ENCODE measurements at places on chromosomes 4 and X. TPM values are rescaled to one million over a fixed set of nuclear protein-coding genes. Genes with fewer than 3 reads are reported as not detected.

- DNase-seq: no peak
Observed at GRCh38 chr4:53147197-53147596, 218.7 kb downstream of the SCFD2 start.

DNA sequence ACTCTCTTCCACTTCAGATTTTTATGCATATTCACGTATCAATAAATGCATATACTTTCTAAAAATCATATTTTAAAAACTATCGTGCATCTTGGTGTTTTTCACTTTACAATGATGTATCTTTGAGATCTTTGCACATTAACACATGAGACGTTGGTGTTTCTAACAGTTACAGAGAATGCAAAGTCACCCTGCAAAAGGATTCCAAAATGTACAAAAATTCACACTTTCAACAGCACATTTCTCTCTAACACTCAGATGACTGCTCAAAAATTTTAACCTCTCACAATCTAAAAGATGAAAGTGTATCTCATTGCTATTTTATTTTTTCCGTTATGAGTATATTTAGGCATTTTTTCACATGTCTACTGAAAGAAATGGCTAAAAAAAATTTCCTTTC lies 38.9 kb downstream of the ELOVL6 start:
- DNase-seq: no peak

GRCh38 chrX:122422547-122422946 lies 761.5 kb upstream of the GRIA3 start:
- DNase-seq: no peak

DNA sequence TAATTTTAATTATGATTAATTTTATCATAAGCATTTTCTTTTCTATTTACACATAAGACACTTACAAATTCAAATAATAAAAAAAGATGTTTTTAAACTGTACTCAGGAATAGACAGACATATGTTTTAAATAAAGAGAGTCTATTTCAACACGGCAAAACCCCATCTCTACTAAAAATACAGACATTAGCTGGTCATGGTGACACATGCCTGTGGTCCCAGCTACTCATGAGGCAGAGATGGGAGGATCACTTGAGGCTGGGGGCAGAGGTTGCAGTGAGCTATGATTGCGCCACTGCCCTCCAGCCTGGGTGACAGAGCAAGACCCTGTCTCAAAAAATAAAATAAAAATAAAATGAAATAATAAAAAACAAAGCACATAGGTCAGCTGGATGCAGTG lies 14.8 kb downstream of the FAM9B start:
- DNase-seq: no peak

Gene KLHL4
- 1.2 TPM for total RNA-seq

Gene CAMK2D
- 194 TPM for total RNA-seq

- DNase-seq: no peak
Observed at GRCh38 chr4:73964862-73965611, 16.8 kb downstream of the PF4 start.

Gene DMRTC1
- not detected for total RNA-seq

DNA sequence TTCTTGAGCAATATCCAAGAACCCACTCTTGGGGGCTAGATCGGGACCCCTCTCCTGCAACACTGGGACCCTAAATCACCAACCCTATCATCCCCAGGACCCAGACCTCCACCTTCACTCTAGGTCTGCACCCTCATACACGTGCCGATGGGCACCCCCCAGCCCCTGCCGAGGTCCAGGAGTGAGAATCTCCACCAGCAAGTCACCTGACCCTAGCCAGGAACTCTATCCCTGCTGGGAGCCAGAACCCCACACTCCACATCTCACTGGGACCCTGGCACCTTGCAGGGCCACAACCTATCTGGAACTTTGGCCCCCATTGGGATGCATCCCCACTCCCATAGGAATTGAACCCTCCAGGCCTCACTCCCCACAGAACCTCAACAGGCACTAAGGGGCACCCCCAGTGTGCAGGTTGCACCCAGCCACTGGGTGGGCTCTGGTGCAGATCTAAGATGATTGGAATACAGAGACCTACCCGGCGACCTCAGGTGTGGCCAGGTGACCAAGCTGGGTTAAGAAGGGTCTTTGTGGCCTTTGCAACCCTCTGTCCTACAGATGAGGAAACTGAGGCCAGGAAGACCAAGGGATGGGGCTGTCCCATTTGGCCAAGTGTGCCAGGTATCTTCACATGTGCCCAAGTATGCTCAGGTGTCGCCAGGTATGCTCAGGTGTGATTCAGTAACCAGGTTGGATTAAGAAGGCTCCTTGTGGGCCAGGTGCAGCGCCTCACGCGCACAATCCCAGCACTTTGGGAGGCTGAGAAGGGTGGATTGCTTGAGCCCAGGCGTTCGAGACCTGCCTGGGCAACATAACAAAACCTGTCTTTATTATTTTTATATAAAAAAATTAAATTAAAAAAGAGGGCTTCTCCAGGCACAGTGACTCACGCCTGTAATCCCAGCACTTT lies 3.1 kb upstream of the DHRSX start:
- no peak for DNase-seq

Gene TACC3
- 3.2 TPM for total RNA-seq

Gene VEGFC
- total RNA-seq: 56.9 TPM

DNA sequence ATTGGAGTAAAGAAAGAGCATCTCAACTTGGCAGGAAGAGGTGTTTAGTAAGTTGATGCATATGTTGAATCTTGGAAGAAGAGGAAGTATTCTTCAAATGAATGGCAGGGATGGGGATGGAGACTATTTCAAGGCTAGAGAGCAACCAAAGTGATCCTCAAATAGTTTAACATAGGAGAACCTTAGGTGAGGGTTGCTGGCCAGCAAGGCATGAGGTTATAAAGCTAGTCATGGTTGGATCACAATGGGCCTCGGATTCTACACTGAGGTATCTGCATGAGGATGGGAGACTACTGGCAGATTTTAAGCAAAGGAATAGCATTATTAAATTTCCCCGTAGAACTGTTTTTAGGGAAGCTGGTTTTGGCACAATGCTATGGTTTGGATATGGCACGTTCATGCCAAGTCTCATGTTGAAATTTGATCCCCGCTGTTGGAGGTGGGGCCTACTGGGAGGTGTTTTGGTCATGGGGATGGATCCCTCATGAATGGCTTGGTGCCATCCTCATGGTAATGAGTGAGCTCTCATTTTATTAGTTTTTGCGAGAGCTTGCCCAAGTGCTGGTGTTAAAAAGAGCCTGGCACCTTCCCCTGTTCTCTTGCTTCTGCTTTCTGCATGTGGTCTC lies 41.9 kb upstream of the ETNPPL start:
- no peak for DNase-seq

Gene MAGEA9B
- total RNA-seq: not detected

Gene SPANXN4
- total RNA-seq: not detected

DNA sequence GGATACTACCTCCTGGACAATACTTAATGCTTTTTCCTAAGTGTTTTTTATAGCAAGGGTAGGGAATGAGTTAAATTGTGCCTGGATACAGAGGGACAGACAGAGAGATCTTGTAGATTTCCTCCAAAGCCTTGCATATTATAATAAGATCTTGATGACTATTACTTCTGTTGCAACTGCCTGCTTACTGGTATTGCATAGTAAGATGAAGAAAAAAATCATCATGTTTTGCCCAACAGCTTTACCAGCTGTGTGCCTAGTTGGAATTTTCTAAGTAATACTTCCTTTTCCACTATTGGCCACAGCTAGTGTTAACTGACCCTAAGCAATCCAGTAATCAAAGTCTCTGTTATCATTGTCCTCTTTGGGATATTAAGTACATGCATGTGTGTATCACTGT lies 139.0 kb downstream of the DCK start:
- DNase-seq: no peak

- DNase-seq: no peak
Observed at GRCh38 chr4:141038428-141038827, 94.8 kb downstream of the RNF150 start.

GRCh38 chr4:26342328-26343037 lies 21.7 kb downstream of the RBPJ start:
- peak; percentile 96 for DNase-seq

Gene RAB33A
- 6.2 TPM for total RNA-seq

DNA sequence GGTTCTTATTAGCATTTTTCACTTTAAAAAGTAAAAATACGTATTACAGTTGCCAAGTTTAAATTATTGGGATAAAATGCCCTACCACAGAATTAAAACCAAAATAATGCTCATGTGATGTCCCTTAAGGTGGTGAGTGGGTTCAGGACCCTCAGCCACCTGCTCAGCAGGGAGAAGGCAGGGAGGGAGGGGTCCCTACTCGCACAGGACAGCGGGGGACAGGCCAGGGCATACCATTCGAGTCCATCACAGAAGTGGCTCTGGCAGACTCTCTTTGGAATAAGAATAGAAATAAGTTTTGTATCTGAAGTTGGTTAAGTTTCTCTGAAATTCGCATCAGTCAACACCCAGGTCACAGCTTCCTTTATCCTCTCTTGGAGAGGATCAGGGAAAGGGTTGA lies 37.7 kb downstream of the NOP14 start:
- peak; percentile 19 for DNase-seq

Gene S100G
- not detected for total RNA-seq

DNA sequence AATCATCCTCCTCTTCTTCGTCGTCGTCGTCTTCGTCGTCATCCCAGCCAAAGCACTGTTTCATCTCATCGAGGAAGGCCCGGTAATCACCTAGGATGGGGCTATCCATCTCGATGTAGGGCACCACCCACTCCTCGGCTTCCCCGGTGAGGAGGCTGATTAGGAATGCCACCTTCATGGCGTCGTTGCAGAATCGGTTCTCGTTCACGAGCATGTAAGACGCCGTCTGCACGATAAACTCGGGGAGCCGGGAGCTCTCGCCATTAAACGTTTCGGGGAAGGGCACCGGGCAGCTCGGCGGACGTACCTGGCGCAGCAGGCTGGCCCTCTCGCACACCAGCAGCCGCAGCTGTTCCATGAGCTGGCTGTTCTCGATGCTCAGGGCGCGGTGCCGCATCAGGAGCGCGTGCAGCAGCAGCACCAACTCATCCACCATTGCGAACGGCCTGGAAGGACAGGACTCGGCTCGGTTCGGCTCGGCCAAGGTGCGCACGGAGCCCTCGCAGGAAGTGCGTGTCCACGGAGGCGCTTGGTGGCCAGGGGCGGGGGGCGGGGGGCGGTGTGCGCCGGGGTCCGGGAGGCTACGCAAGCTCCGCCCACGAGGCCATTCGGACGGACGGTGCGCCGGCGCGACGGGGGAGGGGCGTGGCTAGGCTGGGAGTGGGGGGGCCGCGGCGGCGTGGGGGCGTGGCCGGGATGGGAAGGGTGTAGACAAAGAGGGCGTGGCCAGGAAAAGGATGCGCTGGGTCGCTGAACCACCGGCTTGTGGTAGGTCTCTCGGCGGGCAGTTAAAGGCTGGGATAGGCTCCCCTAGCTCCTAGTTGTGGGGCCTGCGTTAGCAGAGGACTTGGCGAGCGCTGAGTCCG lies at the start of gene LDOC1:
Gene LDOC1 (minus strand): TSS at position 544 of the 866 bp plus-strand sequence. CDS start 108 bp downstream, at position 436.
- DNase-seq: peak; percentile 90

DNA sequence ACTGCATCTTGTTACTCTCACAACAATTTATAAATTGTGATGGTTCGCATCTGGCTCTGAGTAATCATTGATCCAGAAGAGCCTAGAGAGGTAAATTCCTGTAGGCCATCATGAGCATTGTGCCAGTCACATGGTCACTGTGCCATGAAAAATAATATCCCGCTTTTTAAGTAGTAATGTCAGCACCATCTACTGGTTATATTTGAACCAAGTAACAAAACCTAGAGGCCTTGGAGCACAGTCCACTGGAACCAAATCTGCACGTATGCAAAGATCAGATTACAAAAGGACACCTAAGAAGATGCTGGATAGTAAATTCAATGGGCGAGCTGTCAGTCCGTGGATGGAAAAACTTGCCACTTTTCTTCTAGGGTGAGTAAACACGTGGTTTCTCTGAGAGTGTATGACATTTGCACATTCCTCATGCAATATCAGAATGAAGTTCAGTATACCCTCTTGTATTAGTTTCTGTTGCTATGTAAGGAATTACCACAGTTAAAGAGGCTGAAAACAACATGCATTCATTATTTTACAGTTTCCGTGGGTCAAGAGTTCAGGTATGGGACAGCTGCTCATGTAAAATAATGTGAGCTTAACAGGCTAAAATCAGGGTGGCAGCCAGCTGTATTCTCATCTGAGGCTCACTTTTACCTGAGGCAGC lies 26.8 kb downstream of the FAM114A1 start:
- no peak for DNase-seq

Gene TMEM128
- 28.3 TPM for total RNA-seq

DNA sequence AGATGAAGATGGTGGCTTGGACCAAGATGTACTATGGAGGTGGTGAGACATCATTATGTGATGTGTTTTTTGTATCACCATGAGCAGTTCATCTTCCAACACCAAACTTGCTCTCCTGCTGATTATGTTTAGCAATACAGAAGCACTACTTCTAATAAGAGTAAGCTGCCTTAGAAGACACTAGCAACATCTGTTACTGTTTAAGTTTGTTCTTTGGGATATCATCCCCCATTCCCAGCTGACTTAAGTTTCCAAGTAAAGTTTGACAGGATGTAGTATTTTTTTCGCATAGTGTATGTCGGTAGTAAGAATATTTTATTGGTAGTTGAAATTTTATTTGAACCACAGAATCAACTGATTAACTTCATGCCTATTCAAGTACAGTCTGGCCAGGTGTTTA lies 123.5 kb upstream of the BMPR1B start:
- no peak for DNase-seq

DNA sequence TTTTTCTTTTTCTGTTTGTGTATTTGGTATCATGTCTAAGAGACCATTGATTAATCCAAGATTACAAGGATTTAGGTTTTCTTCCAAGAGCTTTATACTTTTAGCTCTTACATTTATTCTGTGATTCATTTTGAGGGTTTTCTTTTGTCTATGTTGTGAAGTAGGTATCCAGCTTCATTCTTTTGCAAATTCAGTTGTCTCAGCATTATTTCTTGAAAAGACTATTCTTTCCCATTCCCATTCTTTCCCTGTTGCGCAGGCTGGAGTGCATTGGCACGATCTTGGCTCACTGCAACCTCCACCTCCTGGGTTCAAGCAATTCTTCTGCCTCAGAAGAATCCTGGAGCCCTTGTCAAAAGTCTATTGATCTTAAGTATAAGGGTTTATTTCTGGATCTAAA lies 164.9 kb downstream of the NAA11 start:
- no peak for DNase-seq

DNA sequence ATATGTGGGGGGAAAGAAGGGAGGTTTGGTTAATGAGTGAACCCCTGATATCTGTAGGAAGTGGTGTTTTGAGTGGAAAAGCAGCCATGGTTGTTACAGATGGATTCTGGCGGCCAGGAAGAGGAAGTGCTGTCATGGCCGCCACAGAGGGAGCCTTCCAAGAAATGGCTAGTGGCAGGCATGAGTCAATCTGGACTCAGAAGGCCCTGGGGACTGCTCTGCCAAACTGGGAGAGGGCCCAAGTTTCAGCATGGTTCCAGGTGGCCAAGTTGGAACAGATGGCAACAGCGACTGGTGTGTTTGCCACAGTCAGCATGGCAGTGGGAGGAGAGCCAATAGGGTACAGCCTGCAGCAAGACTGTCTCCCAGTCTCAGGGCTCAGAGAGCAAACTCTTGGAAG lies 32.5 kb downstream of the ETDB start:
- peak; percentile 44 for DNase-seq

Gene PNCK
- total RNA-seq: 0.29 TPM

- DNase-seq: no peak
Observed at GRCh38 chr4:132526652-132527051, 622.4 kb upstream of the PCDH10 start.

GRCh38 chrX:45980726-45981125 lies 564.5 kb downstream of the ZNF674 start:
- DNase-seq: no peak

Gene AREG
- under 0.01 TPM for total RNA-seq

Gene MAGEB10
- not detected for total RNA-seq
